ENCODE measurements at places on chromosomes 4 and X. TPM values are rescaled to one million over a fixed set of nuclear protein-coding genes. Genes with fewer than 3 reads are reported as not detected.

Gene LRAT
- not detected for total RNA-seq

Gene ART3
- not detected for total RNA-seq

Gene CITED1
- total RNA-seq, result not detected

Gene GPR82
- 0.39 TPM for total RNA-seq

- H3K27me3 ChIP-seq, result no peaks in the 10 kb centered on the region
- DNase-seq, result no peak
- H3K36me3 ChIP-seq, result no peaks in the 10 kb centered on the region
Measured at GRCh38 chr4:5826437-5827107, 66.3 kb downstream of the CRMP1 start.

DNA sequence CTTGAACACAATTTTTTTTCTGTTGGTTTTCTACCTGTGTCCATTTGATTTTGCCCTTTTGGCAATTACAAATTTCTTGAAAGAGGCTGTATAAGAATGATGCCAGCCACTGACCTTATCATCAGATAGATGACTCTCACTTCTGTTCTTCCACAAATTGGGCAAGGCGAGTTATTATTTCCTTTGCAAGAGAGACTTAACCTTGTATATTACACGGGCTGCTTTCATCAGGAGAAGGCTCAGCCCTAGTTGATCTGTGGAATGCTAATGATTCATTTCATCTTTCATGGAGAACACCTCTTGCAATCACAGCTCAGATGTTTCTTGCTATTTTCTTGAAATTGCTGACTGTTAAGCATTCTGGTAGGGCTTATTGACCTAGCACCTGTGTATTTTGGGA, 1155.4 kb downstream of the STIM2 start:
- H3K4me1 ChIP-seq, result no peaks in the 10 kb centered on the region
- no peaks in the 10 kb centered on the region for H3K27me3 ChIP-seq
- no peak overlapping the region for H3K4me3 ChIP-seq

- DNase-seq, result no peak
- H3K27me3 ChIP-seq, result no peaks in the 10 kb centered on the region
- H3K4me3 ChIP-seq, result no peak overlapping the region
- H3K27ac ChIP-seq, result no peak overlapping the region
- no peaks in the 10 kb centered on the region for H3K36me3 ChIP-seq
Measured at GRCh38 chr4:27861802-27862201, 1001.2 kb downstream of the STIM2 start.

GRCh38 chr4:19776929-19777328, 474.8 kb upstream of the SLIT2 start:
- no peaks in the 10 kb centered on the region for H3K36me3 ChIP-seq
- H3K27ac ChIP-seq, result no peak overlapping the region
- H3K4me3 ChIP-seq, result no peak overlapping the region
- no peaks in the 10 kb centered on the region for H3K27me3 ChIP-seq

- DNase-seq, result no peak
- H3K4me3 ChIP-seq, result no peak overlapping the region
Measured at GRCh38 chr4:1052231-1052671, 40.8 kb downstream of the FGFRL1 start.

- H3K36me3 ChIP-seq, result no peaks in the 10 kb centered on the region
- no peaks in the 10 kb centered on the region for H3K4me1 ChIP-seq
- no peaks in the 10 kb centered on the region for H3K27me3 ChIP-seq
- no peak overlapping the region for H3K27ac ChIP-seq
- DNase-seq, result no peak
- H3K4me3 ChIP-seq, result no peak overlapping the region
Measured at GRCh38 chr4:54433686-54434085, 204.6 kb downstream of the PDGFRA start.

DNA sequence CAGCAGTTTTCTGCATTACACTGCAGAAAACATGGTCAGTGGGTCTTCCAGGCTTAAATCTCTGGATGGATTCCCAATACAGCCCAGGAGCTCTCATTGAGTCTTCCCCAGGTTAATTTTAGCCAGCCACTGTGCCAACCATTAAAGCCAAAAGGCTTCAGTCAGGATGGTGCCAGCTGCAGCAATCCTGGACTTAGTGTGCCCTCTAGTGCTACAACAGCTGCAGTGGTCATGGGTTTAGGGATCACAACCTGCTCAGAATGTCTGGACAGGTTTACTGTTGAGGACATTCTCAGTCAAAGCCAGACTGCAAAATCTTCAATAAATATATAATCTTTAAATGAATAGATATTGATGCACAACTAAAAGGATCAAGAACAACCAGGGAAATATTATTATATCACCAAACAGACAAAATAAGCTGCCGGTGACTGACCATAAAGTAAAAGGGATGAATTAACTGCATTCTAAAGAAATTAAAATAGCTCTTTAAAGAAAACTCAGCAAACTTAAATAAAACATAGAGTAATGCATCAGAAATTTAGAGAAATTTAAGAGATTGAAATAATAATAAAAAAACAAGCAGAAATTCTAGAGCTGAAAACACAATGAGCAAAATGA, 639.9 kb downstream of the SPOCK3 start:
- H3K36me3 ChIP-seq, result no peaks in the 10 kb centered on the region
- H3K4me3 ChIP-seq, result no peak overlapping the region
- no peaks in the 10 kb centered on the region for H3K27me3 ChIP-seq
- no peaks in the 10 kb centered on the region for H3K4me1 ChIP-seq
- H3K27ac ChIP-seq, result no peak overlapping the region

DNA sequence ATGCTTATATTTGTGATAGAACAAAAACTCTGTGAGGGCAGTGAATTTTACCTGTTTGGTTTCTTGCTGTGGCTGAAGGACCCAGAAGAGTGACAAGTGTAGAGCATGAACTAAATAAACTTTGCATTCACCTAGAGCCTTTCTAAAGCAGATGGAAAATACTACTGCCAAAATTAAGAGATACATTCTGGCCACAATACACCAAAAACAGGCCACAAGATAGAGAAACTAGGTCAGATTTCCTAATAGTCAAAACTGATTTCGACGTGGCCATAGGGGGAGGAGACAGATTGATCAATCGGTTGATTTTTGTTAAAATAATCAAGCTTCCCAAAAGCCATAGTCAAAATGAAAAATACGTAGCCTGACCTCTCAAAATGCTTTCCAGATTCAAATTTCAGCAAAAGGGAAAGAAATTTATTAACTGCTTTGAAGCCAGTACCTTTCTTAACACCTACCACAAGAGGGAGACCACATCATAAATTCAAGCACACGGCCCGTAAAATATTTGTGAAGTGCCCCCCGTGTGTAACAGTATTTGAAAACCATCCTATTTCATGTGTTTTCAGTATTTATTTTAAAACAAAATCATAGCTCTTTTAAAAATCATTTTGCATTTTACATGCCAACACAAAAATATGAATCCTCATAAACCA, 132.4 kb downstream of the CORIN start:
- no peaks in the 10 kb centered on the region for H3K27me3 ChIP-seq
- no peaks in the 10 kb centered on the region for H3K4me1 ChIP-seq
- H3K36me3 ChIP-seq, result no peaks in the 10 kb centered on the region

GRCh38 chr4:24040811-24041210, 151.0 kb upstream of the PPARGC1A start:
- no peak overlapping the region for H3K27ac ChIP-seq
- H3K4me1 ChIP-seq, result no peaks in the 10 kb centered on the region
- H3K27me3 ChIP-seq, result no peaks in the 10 kb centered on the region

GRCh38 chr4:145773581-145774234, 93.8 kb downstream of the C4orf51 start:
- no peak for DNase-seq
- no peaks in the 10 kb centered on the region for H3K4me1 ChIP-seq
- no peak overlapping the region for H3K4me3 ChIP-seq
- H3K27me3 ChIP-seq, result no peaks in the 10 kb centered on the region

DNA sequence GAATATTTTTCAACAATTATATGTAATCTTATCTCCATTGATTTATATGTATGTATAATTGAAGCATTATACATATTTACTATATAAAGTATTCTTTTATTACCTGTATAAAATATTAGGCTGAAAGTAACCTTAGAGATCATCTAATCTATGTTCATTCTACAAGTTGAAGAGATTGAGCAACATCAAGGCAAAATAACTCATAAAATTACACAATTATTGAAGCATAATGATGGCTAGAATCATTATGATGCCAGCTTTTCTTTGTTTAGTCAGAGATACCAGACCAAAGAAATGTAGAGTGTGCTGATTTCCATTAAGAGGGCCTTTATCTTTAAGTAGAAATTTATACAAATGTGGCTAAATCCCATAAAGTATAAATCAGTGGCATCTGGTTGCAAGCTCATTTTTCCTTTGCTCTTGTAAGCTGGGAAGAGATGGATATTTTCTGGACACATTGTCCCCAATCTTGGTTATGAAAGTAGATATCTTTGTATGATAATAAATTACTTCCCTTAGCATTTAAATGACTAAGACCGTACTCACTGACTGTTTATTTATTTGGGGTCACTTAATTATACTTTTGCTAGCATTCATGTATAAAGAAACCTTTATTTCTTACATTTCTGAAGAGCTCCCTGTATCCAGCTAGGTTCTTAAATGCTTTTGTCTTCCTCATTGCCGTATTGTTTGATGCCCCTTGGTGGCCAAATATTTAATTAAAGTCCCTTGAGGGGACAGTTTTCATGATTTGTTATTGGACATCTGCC, 339.8 kb downstream of the PCDH7 start:
- no peak for DNase-seq
- H3K27me3 ChIP-seq, result no peaks in the 10 kb centered on the region
- no peaks in the 10 kb centered on the region for H3K36me3 ChIP-seq
- no peaks in the 10 kb centered on the region for H3K4me1 ChIP-seq
